NCI-H2107 (cell line): ENCODE measurements at places on chromosomes 7 and 10.
A peak's percentile ranks its signal among the peaks of the same experiment; 100 is the strongest.

- no peak for DNase-seq
Observed at GRCh38 chr7:3860932-3861331, 559.9 kb downstream of the SDK1 start.

DNA sequence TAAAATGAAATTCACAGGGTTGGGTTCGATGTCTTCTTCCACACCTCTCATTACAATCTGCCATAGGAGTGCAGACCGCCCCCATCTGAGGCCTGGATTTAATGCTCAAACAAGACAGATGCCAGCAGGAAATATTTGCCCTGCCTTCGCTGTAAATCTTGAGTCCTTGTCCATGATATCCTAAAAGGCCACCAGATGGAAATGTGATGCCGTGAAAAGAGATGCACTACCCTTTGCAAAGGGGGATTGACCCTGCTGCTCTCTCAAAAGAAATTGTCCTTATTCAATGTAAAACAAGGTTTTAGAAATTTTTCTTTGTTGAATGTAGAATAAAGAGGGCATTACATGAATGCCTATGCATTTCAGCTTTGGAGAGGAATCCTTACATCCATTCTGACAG is 37.5 kb downstream of the AGAP4 start:
- no peak for DNase-seq

GRCh38 chr10:121043124-121043849 is 192.1 kb downstream of the WDR11 start:
- no peak for DNase-seq

DNA sequence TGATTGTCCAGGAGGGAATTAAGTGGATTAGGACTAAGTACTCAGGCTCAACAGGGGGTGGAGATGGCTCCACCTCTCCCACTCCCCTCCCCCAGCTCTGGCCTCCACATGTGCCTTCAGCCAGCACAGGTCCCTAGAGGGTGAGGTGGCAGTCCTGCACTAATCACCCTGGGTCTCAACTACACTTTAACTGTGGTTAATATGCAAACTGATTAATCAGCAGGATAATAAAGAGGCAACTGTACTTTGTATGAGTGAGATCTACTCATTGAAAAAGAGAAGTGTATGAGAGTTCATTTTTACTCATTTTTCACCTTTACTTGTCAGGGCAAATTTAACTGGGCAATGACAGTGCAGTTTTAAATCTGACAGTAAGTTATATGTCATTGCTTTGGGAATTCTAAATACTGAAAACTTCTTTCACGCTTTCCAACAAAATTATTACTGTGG is 223.8 kb upstream of the CCDC6 start:
- no peak for DNase-seq

DNA sequence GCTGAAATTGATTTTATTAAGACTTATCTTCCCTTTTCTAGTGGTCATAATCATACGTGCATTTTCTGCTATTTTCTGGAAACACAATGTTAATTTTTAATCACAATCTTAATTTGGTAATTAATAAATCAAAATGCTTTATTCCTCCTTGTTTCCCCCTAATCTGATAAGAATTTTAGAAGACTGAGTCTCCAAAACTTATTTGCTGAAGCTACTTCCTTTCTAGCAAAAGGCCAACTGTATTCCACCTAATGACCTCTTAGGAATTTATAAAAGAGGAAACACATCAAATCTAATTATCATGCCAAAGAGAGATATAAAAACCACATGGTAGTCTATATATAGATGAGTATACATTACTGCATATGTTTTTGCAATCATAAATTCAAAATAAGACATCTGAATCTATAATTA is 140.6 kb downstream of the GNAI1 start:
- no peak for DNase-seq

- DNase-seq, result no peak
Observed at GRCh38 chr10:46520941-46521340, 35.5 kb downstream of the GPRIN2 start.

DNA sequence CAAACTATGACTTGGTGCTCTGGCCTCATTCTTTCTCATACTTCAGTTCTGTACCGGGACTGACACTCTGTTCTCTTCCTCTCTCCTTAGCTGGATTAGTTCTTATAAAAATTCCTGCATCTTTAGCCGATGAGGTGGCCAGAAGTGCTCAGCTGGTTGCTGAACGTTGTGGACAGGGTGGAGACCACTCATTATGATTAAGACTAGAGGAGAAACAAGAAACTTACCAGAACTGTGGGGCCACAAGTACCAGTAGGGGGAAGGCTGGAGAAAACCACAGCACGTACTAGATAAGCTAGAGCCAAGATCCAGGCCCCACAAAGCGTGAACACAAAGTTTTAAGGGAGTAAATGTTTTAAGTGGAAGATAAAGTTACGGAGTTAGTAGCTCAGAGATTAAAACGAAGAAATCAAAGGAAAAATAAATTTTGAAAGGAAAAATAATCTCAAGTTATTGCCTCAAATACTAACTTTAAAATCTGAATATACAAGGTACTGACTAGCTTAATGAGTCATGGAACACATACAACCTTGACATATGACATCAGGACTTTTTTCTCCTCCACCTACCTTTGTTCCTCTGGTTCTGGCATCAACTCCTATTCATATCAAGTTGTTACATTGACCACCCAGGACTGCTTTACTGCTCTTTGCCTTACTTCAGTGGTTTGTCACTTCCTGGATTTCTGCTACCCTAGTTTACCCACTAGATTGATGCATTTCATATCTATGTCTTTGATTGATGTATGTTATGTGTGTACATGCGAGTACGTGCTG is 469.0 kb downstream of the TFEC start:
- DNase-seq, result no peak

DNA sequence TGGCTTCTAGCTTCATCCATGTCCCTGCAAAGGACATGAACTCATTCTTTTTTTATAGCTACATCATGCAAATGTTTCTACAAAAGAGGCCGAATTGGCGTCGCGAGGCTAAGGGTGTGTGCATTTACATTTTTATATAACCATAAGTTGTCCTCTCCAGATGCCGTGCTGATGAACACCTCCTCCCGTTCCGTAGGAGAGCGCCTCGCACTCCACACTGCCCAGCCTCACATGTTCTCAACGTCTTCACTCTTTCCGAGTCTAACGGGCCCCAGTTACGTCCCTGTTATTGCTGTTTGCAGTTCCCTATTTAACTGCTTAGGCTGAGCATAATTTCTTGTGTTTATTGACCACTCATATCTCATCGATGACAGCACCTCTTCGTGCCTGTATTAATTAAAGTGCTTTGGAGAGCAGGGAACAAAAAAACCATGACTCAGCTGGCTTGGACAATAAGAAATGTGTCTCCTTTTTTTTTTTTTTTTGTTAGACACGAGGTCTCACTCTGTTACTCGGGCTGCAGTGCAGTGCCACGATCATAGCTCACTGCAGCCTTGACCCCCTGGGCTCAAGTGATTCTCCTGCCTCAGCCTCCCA is 113.5 kb upstream of the SDK1 start:
- no peak for DNase-seq

GRCh38 chr7:916291-916941 is 38.1 kb downstream of the ADAP1 start:
- no peak for DNase-seq

GRCh38 chr7:2016021-2016631 is 216.6 kb downstream of the MAD1L1 start:
- no peak for DNase-seq

DNA sequence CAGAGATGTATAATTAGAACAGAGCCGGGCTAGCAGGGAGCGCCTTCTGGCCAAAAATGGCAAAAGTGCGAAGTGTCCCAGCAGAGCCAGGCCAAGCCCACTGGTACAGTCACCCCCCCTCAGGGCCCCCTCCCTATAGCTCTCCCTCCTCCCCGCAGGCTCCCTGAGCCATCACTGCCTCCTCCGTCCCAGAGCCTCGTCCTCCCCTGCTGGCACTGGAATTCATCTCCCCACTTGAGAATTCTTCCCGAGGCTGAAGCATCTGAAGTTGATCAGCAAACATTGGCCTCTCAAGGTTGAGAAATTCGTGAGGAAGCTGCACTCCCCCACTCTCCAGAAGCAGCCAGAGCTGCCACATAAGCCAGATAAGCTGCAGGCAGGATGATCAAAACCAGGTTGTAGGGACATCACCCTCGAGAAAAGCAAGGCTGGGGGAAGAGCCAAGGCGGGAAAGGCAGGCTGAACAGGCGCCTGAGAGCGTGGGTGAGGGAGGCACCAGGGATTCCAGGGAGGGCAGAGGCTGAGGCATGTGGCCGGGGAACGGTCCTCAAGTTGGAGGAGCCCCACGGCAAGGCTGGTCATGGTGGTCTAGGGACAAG is 23.4 kb downstream of the CAMK2G start:
- DNase-seq, result no peak

DNA sequence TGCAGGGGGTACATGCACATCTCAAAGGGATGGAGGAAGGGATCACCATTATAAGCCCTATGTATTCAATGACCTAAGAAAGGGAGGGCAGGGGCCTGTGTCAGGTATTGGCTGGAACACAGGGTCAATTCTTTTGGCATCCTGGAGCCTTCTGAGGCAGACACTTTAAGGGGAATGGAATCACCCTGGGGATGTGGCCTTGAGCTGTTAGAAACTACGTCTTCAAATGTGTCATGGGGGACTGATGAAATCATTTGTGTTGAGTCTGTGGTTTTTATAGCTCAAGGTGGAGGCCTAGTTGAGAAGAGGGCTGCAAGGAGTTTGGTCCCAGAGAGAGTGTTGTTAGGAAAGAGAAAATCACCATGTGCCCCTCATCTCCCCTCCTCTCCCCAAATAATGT is 206.1 kb upstream of the CELF2 start:
- no peak for DNase-seq

DNA sequence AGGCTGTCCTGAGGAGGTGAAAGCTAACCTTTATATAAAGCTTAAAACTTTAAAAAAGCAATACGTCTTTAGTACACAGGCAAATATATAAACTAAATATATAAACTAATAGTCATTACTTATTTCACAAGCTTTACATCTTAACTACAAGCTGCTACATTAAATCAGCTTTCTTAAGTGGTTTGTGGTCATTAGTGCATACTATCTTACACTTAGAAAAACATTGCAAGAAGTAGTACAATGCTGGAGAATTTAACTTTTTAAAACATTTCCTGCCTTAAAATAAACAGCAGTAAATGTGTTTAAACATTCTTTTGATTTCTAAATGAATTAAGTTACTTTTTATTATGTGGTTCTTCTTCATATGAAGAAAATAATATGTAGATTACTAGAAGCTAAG is 36.3 kb downstream of the MET start:
- DNase-seq, result no peak

- no peak for DNase-seq
Observed at GRCh38 chr10:133391761-133392518, 2.0 kb upstream of the MTG1 start.

- DNase-seq, result no peak
Observed at GRCh38 chr10:132234860-132235259, 48.1 kb downstream of the DPYSL4 start.

- no peak for DNase-seq
Observed at GRCh38 chr10:43824934-43825333, 176.3 kb upstream of the ZNF32 start.

DNA sequence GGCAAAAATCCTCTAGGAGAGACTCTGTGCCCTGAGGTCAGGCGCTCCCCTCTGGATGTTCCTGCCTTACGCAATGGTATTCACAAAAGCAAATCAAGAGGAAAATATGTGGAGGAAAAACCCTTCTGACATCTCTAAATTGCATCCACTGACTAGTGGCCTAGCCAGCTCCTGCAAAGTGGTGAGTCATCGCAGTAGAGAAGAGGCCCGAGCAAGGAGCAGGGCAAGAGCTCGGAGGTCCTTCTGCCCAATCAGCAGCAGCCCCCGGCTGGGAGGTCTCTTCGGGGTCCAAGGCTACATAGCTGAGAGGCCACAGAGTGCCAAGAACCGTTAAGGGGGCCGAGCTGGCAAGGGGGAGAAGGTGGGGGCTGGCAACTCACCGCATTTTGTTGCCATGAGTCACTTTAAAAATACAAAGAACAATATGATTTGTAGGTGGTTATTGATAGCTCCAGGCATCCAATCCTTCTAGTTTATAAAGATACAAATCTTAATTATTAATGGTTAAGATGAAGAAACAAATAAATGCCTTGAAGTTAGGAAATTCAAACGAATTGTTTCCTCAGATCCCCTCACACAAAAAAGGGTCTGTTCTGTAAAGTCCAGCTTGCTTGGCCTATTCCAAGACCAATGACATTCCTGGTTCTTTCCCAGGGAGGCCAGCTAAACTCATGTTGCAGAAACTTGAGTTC is 161.6 kb downstream of the PKD1L1 start:
- no peak for DNase-seq

- DNase-seq, result no peak
Observed at GRCh38 chr10:80871083-80871482, 333.4 kb downstream of the SH2D4B start.

DNA sequence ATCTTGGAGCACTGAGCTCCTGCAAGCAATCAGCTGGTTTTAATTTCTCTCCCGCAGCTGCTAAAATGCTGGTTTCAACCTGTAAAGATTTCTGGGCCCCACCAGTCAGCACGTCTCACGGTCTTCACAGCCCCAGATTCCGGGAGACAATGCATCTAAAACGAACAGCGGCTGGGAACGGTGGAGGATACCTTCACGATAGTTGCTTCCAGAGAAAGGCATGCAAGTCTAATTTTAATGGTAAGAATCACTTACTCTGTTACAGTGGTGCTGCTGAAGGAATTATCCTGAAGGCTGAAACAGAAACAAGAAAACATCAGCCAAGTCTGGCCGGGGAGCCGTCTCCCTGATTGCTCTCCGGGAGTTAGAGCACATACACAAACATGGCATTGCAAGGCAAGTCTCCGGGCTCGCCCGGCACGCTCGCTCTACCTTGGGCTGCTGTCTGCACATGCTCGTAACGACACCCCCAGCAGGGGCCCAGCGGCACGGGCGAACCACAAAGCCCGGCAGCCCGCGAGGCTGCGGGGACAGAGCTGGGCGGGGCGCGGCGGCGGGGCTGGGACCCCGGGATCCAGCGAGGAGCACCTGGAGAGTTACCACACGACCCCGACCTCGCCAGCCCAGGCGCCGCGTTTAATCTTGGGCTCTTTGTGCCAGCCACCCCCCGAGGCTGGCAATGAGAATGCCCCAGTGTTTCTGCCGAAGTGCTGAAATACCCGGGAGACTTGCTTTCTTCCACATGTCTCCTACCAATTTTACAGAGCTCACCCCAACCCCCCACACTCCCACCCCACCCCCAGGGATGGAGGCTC is at the start of gene FAM13C:
FAM13C (minus strand) TSS at position 406 of the 815 bp plus-strand sequence; CDS start at position 317, 89 bp downstream.
- peak; percentile 33 for DNase-seq

- DNase-seq, result no peak
Observed at GRCh38 chr10:12928571-12928970, 72.9 kb downstream of the CCDC3 start.

- DNase-seq, result no peak
Observed at GRCh38 chr10:95247881-95248583, 42.8 kb downstream of the PDLIM1 start.

- DNase-seq, result no peak
Observed at GRCh38 chr7:11923376-11923930, 91.5 kb upstream of the THSD7A start.
